IPS DF 19.7 (cell line): ENCODE measurements at places on chromosomes 12 and 14.

DNA sequence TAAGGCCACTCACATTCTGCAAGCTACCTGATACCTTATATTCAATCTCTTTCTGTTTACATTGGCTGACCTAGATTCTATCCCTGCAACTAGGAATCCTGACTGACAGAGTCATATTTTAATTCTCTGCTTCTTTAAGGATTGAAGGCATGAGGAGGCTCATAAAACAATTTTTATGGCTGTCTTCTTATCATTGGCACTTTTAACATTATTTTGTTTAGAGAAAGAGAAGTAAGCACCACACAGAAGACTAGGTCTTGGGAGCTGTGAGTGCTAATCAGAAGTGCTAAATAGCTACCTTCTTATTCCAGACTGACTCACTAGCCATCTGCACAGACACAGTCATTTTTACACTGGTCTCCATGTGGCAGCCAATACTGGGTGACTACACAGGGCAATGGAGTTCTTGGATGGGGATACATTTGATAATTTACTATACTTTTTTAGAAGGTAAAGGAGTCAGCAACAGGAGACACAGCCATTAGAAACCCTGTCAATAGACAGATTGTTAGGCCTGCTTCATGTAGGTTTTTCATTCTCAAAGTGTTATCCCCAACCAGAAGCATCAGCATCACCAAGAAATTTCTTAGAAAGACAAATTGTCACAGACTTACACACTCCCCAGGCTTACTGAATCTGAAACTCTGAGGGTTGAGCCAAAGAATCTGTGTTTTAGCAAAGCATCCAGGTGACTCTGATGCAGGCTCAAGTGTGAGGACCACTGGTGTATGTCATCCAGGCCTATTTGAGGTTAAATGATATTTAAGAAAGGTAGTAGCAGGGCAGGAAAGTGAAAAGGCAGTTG lies 214.1 kb downstream of the DUSP6 start:
- no peak for DNase-seq

- no peak for DNase-seq
Observed at GRCh38 chr14:103519043-103519836, 3.4 kb downstream of the CKB start.

- no peak for DNase-seq
Observed at GRCh38 chr14:95445676-95446075, 70.8 kb downstream of the SYNE3 start.

DNA sequence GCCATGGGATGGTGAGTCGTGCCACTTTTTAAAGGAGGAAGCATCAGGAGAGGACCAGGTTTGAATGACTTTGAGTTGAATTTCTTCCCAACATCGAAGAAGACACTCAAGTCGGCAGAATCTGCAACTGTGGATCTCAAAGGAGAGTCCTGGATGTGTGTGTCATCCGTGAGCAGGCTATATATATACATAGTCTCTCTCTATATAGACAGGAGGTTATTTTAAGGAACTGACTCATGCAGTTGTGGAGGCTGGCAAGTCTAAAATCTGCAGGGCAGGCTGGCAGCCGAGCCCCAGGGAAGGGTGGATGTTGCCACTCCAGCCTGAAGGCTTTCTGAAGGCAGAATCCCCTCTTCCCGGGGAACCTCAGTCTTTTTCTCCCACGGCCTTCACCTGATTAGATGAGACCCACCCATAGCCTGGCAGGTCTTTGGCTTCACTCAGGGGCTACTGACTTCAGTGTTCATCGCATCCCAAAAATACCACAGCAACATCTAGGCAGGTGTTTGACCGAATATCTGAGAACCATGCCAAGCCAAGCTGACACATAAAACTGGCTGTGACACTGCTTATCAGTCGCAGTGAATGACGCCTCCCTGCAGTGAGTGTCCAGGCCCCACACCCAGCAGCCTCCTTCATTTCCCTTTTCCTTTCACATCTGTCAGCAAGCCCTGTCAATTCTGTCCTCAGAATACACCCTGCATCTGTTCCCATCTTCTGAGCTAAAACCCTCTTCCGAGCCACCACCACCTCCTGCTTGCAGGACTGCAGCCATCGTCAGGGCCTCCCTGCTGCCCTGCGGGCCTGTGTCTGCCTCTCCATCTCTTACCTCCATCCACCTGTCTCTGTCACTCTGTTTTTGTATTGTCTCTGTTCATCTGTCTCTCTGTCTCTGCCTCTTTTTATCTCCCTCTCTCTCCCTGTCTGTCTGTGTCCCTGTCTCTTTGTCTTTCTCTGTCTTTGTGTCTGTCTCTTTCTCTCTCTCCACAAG lies 54.0 kb downstream of the ZNF664 start:
- DNase-seq = no peak

- no peak for DNase-seq
Observed at GRCh38 chr14:51139121-51139681, 44.3 kb upstream of the TRIM9 start.

GRCh38 chr12:104677441-104678089 lies 220.8 kb downstream of the CHST11 start:
- DNase-seq = no peak

DNA sequence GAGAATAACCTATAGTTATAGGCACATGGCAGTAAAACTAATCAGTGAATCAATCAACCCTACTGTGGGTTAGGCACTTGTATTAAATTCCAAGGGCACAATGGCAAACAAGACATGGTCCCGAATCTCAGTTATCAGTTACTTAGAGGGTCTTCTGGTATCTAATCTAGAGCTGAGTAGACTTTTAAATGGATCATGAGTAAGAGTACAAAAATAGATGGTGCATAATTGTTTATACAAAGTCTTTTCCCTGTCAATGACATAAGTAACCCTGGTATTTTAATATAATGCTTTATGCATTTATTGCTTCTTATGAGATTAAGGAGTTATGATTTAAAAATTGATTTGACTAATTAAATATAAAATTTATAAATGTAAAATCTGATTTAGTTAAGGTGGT lies 23.0 kb upstream of the KCNJ8 start:
- no peak for DNase-seq

DNA sequence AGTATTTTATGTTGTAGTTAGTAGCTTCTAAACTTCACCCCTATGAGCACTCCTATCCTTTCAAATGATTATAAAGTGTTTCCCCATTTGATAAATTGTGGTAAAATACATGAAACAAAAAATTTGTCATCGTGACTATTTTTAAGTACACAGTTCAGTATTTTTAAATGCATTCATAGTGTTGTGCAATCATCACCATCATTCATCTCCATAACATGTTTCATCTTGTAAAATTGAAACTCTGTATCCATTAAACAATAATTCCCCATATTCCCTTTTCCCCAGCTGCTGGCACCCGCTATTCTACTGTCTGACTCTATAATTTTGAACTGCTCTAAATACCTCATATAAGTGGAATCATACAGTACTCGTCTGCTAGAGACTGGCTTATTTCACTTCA lies 52.5 kb downstream of the ATP23 start:
- DNase-seq = no peak

- no peak for DNase-seq
Observed at GRCh38 chr14:91317381-91318308, 73.1 kb upstream of the GPR68 start.

DNA sequence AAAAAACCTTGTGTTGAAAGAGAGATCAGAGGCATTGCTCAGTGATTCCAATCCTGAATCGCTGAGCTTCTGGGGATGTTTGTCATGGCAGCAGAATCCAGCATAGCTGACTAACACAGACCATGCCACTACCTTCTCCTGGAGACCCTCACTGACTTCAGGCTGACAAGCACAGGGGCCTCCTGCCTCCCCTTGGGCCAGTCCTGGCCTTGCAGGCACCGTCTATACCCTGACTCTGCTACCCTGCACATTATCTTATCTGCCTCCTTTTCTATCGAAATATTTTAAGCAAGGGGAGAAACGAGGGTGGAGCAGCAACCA lies 139.8 kb downstream of the KIF26A start:
- no peak for DNase-seq

GRCh38 chr12:69066492-69067373 lies 133.8 kb upstream of the CPM start:
- DNase-seq = no peak

DNA sequence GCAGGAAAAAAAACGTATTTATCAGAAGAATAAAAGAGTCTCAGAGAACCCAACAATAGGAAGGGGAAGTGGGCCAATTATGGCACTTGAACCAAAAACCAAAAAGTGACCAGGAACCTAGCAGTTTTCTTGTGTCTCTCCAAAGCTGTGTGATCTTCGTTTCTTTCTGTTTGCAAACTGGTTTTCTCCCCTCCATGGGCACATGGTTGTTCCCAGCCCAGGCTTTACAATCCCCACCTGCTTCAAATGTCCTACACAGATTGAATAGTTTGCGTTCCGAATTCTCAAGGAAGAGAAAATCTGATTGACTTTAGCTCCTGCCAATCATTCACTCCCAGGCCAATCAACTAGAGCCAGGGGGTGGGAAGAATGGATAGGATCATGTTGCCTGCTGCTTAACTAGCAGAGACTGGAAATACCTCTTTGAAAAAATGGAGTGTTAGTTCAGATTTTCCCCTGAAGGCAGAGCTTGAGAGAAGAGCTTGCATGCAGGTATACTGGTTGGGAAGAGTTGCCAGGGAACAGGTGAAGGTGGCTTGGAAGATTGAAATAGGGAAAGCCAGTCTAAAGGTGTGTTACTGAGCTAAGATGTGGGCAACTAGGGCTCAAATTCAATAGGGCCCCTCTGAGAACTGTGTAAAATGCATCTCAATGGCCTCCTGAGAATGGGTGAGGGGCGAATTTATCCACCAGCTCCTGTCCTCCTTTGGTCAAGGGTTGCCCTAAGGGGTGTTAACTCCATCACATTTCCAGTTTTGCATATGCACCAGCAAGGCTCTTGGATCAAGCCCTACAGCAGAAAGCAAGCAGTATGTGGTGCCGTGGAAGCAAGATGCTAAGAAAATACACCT lies 106.4 kb upstream of the SRRM4 start:
- DNase-seq = peak; percentile 92

DNA sequence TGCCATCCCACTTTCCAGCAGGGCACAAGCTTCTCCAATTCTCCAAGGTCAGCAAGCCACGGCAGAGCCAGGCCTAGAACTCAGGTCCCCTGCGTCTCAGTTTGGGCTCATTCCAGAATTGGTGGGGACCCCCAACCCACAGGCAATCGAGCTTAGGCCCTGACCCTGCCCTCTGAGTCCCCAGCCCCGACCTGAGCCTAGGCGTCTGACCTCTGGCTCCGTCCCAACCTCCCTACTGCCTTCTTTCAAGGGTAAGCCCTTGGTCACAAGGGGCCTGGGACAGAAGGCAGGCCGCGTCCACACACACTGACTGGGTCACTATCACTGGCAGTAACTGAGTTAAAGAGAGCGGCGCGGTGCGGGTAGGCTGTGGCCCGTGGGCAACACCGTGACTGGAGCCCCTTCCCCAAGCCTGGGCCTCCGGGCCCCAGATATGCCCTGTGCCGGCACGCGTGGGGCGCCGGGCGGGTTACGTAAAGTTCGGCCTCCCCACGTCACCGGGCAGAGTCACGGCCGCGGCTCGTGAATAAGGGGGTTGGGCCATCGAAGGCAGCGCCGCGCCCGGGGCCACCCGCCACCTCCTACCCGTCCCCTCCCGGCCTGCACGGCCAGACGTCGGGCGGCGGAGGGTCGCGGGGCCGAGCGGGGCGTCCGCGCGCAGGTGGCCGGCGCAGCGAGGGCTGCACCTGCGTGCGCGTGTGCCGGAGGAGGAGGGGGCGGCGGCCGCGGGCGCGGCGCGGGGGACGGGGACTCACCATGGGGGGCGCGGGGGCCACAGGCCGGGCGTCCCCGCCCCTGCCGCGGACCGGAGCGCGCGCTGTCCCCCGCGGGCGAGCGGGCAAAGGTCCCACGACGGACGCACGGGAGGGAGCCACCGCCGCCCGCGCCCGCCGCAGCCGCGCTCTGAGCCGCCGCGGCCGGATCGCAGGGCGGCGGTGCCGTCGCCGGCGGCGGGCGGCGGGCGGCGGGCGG lies 516 bp downstream of the ANKRD9 start:
- no peak for DNase-seq

DNA sequence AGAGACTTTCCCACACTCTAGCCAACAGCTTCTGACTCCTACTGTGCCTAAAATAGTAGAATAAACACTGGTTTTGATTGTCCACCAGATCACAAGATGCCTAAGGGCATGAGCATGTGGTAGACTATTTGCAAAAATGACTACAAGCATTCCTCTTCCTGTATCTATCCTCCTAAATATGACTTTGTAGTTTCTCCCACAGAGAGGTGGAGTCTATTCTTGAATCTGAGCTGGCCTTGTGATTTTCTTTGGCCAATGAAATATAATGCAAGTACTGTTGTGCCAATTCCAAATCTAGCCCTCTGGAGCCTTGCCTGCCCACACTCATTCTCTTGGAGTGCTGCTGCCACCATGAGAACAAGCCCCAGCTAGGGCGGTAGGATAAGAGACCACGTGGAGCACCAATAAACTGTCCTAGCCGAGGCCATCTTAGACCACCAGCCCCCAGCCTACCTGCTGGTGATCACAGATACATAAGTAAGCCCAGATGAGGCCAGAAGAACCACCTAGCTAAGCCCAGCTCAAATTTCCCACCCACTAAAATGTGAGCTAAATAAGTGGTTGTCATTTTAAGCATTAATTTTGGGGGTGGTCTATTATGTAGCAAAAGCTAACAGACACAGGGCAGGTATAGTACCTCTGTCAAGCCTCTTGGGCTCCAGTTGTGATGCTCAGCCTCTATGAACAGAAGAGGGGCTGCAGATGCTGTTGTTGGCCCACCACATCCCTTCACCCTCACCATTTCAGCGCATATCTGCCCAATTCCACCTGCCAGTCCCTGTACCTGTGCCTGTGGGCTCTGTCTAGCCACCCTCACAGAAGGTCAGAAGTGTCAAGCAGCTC lies 17.9 kb downstream of the ZFP36L1 start:
- no peak for DNase-seq

DNA sequence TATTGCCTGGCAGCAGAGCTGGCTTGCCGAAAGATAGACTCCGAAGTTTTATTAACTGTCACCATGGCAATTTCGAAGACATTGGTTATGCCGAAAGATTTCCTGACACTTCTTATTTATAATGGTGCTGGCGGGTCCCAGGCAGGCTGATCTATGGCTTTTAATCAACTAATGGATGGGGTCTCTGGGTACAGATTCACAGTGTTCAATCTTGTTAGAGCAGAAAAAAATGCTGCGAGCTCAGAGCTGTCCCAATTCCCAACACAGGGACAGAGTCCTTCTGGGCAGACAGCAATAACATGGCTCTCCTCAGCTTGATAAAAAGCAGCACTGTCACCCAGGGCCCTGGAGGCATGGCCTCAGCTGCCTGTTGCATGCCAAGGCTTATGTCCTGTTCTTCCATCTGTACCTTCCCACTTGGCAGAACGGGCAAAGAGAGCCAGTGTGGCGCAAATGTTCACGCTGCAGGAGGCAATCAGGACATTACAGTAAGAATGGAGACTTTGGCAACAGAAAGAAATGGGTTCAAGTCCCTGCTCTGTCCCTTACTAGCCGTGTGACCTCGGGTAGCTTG lies 228.2 kb upstream of the PWP1 start:
- no peak for DNase-seq

DNA sequence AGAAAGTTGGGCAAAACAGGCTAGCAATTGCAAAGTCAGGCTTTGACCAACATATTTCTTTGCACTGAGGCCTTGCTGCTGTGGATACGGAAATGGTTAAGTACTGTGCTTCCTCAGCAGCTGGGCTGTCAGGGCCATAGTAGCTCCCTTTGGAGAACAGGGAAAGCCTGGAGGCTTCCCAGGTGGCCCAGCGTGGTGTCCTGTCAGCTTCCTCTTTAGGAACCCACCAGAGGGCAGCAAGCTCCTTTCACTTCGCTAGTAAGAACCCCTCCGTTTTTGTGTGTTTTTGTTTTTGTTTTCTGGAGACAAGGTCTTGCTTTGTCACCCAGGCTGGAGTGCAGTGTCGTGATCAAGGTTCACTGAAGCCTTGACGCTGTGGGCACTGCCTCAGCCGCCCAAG lies 1.7 kb upstream of the CFAP251 start:
- DNase-seq = no peak
